AG08396 (cell line): ENCODE measurements at places on chromosomes 12 and 14.
A peak's percentile ranks its signal among the peaks of the same experiment; 100 is the strongest.

GRCh38 chr14:106872611-106873446 lies 1346.4 kb downstream of the TMEM121 start:
- DNase-seq, result no peak

DNA sequence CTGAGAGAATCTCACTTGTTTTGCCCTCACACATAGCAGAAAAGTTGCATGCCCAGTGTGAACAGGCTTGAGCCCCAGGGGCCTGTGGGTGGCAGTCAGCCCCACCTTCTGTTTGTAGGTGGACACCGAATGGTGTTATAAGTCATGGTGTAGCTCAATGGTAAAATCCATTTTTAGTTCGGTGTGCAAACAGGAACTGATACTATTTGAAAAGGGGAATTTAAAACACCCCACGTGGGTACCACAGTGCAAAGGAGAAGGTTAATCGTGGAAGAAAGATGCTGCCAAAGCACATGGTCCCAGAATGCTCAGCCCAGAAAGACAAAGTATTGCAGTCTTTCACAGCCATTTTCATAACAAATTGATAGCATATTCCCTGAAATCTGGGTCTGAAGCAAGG lies 71.8 kb upstream of the GZMB start:
- no peak for DNase-seq

DNA sequence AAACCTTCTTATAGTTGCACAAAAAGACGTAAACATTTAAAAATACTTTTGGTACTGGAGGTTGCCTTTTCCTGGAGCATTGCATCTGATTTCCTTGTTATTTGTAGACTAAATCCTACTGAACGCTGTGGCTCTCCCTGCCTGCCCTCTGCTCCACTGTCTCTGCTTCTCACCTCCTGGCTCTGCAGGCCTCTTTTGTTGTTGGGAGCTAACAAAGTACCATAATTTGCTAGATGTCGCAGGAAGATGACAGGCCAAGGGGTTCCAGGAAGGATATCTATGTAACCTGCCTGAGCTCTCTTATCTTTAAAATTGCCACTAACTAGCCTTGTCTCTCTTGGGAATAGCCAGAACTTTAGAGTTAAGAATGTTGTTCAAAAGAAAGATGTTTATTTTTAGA lies 21.4 kb downstream of the SYNE2 start:
- no peak for DNase-seq

GRCh38 chr12:110074089-110074488 lies 25.8 kb upstream of the C12orf76 start:
- no peak for DNase-seq

- DNase-seq, result no peak
These were observed 217.9 kb downstream of the PIK3C2G start for GRCh38 chr12:18479256-18479655.

GRCh38 chr14:89331398-89331797 lies 85.6 kb downstream of the FOXN3 start:
- no peak for DNase-seq

DNA sequence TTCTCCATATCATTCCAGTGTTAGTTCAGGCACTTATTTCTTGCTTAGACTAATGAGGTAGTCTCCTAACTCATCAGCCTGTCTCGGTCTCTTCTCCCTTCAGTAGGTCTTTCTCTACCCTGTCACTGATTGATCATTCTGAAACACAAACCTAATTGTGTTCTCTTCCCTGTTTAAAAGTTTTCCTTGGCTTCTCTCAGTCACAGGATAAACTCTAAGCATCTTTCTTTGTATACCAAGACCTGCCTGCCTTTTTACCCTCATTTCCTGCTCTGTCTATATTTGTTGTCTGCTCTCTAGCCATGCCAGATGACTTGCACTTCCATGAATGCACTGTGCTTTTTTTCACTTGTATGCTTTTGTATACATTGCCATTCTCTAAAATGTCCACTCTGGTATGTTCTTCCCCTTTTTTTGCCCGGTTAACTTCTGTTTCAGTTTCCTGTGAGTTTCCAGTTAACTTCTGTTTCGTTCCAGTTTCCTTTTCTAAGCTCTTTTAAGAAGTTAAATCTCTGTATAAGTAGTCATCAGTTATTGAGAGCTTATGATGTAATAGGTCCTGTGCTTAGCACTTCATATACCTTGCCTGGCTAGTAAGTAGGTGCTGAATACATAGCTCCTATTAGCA lies 12.8 kb downstream of the DIP2B start:
- peak; percentile 26 for DNase-seq

- peak; percentile 83 for DNase-seq
These were observed 20.8 kb downstream of the CKAP4 start for GRCh38 chr12:106226884-106227640.

DNA sequence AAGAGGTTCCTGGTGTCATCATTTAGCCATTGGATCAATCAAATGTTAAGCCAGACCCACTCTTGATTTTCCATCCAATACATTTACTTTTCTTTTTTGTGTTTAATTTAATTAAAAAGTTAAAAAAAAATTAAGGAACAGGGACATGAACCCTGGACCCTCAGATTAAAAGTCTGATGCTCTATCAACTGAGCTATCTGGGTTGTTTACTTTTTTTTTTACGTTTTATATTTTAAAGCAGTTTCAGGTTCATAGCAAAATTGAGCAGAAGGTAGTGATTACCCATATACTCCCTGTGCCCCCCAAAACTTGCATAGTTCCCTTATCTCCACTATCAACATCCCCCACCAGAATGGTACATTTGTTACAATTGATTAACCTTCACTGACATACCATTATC lies 3.0 kb upstream of the ACOT4 start:
- DNase-seq, result no peak

GRCh38 chr12:131827961-131828534 lies at the start of gene MMP17:
MMP17 (plus strand) TSS chr12:131828393; CDS start chr12:131828495, 102 bp downstream.
- peak; percentile 87 for DNase-seq

DNA sequence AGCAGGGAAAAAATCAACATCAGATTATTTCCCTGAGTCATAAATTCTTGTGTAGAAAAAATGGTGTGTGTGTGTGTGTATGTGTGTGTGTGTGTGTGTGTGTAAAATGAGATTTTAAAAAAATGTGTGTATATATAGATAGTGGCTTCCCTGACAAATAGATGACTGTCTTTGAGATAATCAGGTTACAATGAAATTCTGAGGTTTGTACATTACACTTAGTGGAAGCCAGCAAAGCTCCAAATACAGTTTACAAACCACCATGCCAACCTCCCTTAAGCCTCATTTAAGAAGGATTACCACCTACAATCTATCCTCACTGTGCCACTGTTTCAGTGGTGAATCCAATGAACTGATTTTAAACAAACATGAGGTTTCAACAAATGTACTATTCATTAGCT lies 93.8 kb downstream of the MED13L start:
- no peak for DNase-seq

GRCh38 chr12:122688291-122688690 lies 14.9 kb downstream of the HCAR2 start:
- no peak for DNase-seq

DNA sequence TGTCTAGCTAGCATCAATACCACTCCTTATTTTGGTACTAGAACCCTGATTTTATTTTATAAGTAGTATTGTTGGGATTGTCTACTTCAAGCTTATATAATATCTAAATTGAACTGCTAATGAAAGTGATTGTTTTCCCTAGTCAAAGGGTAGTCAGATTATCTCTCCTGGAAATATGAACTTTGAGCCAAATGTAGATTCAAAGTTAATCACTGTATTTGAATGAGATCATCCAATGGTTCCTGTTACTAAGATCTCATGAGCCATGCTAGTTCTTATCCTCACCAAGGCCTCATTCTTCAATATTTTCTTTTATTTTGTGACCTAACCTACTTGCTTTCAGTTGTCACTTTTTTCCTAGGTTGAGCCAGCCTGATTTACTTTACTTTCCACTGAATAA lies 276.7 kb downstream of the RASSF9 start:
- no peak for DNase-seq

GRCh38 chr12:46459111-46459510 lies 86.5 kb upstream of the SLC38A2 start:
- peak; percentile 13 for DNase-seq

- DNase-seq, result no peak
These were observed 7.2 kb downstream of the SINHCAF start for GRCh38 chr12:31318657-31319269.

- no peak for DNase-seq
These were observed 208.6 kb upstream of the OR4E1 start for GRCh38 chr14:21882226-21882625.

DNA sequence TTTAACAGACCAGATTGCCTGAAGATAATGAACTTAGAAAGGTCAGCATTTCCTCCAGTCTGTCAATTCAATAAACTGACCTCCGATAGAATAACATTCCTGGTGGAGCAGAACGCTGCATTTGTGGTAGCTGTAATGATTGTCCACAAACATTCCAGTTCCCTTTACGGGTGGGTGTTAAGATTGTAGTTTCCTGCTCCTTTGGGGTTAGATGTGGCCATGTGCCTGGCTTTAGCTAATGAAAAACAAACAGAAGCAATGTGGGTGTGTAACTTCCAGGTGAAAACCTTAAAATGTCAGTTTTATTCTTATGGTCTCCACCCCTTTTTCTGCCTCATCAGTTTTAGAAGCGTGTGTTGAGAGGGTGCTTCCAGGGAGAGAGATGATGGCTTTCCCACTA lies 217.3 kb upstream of the CRY1 start:
- DNase-seq, result no peak

- DNase-seq, result no peak
These were observed 6.8 kb downstream of the PFKM start for GRCh38 chr12:48125985-48126384.

GRCh38 chr14:24556756-24557155 lies 19.3 kb downstream of the CTSG start:
- no peak for DNase-seq

DNA sequence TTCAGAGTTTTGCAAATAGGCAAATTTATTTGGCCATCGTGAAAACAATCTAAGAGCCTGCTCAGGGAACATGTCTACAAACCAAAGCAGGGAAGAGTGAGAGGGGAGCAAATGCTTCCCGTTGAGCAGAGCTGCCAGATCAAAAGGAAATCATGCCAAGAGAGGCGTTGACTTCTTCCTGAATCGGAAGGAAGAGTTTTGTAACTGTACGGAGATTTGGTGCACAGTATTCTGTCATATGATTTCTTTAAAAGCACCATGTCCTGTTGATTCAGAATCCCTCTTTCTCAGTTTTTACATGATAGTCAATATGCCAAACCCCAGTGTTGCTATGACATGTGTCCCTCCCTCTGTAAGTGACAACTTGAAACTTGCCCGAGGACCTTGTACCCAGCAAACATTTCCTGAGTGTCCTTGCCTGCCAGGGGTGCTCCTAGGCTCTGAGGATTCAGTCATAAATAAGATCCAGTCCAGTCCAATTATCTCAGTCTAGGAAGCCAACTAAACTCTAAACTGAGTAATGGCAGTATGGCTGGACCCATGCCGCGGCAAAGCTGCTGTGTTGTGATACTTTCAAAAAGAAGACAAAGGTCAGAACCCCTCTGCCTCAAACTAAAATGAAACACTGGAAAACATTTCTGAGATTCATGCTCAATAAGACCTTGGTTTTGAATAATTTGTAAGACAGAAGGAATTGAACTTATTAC lies 300.1 kb upstream of the FKBP4 start:
- DNase-seq, result peak; percentile 14

GRCh38 chr12:6688543-6688998 lies 604 bp downstream of the ZNF384 start:
- DNase-seq, result no peak

GRCh38 chr14:83798421-83798820 lies 1731.5 kb upstream of the FLRT2 start:
- DNase-seq, result no peak

- no peak for DNase-seq
These were observed 152.6 kb downstream of the AKAP6 start for GRCh38 chr14:32481707-32482106.

DNA sequence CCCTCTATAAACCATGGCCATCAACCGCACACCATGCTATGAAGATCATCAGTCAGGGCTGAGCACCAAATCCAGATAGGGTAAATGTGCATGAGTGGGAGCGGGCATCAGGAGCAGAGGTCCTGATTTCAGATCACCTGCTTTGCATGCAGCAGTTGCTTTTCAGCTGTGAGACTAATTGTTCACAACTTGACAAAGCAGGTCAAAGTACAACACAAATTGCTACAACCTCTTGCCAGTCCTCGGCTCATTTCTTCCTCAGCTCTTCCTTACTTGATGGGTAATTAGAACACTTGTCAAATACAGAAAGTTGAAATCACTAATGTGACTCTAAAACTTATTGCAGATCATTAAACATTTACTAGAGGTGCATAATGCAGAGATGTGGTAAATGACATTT lies 171.6 kb downstream of the PPM1H start:
- no peak for DNase-seq

DNA sequence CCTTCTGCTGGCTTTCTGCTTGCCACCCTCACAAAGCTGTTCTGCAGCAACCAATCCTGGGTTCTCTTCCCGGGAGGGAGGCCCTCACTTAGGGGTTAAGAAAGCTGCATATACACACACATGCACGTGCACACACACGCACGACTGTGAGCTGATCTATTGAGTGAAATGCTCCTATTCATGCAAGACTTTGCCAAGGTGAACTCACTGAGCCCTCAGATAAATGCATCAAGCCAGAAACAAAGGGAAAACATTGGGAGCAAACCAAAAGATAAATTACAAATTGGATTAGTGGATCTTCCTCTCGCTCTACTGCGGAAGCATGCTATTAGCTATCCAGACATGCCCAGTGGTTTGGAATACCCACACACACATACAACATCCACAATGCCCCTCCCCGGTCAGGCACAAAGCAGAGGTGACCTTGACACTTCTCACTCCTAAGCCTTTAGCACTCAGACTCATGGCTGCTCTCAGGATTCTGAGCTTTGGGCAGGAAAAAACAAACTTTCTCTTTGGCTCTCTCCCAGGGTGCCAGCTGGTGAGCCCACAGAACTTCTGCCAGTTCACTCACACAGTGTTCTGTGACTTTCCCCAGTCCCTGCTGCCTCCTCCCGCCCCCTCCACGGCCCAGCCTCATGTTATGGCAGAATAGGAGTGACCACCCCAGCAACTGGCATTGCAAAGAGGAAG lies 320.0 kb downstream of the DPF3 start:
- peak; percentile 18 for DNase-seq

GRCh38 chr14:93970965-93971634 lies 5.3 kb downstream of the ASB2 start:
- no peak for DNase-seq

- no peak for DNase-seq
These were observed 8.6 kb downstream of the KRT2 start for GRCh38 chr12:52643233-52644077.

- DNase-seq, result no peak
These were observed 25.5 kb downstream of the RBM19 start for GRCh38 chr12:113940357-113941207.

- DNase-seq, result no peak
These were observed 92.2 kb downstream of the PIWIL1 start for GRCh38 chr12:130429656-130430505.

DNA sequence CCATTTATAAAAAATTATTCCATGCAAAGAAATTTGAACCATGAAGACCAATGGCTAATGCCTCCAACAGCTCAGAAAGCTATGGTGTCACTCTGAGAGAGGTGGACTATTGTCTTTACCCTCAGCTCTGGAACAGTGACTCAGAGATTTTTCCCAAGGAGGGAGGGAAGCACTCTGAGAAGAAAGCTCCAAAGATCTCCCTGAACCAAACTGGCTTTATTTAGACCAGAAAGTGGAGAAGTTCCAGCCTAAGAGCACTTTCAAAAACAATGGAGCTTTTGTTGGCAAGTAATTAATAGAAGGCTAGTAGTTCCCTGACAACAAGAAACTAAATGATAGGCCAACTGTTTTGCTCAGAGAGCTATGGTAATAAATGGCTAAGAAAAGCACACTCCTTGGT lies 599.9 kb upstream of the MDGA2 start:
- DNase-seq, result no peak
